ENCODE measurements at places on chromosomes 13 and 19. TPM values are rescaled to one million over a fixed set of nuclear protein-coding genes. Genes with fewer than 3 reads are reported as not detected.
A peak's percentile ranks its signal among the peaks of the same experiment; 100 is the strongest.

Gene KLK12
- not detected for total RNA-seq

Gene ZNF724
- total RNA-seq, result 5.4 TPM

Gene FPR1
- total RNA-seq, result not detected

GRCh38 chr13:110423689-110424302, 116.7 kb downstream of the COL4A2 start:
- DNase-seq, result no peak

DNA sequence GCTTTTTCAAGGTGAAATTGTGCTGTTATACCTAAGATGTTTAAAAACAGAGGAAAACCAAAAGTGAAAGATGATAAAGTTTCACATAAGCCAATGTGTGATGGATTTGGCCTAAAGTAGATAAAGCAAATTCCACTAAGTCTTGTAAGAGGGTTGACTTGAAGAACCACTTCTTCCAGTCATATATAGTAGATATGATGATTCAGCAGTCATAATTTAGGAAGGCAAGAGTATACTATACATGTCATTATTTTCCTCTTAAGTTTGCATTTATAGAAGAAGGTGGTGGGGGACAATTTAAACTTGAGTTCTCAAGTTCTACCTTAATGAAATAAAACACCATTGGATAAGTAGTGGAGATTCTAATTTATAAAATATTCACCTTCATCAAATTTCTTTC, 37.3 kb downstream of the PHF11 start:
- DNase-seq, result no peak

DNA sequence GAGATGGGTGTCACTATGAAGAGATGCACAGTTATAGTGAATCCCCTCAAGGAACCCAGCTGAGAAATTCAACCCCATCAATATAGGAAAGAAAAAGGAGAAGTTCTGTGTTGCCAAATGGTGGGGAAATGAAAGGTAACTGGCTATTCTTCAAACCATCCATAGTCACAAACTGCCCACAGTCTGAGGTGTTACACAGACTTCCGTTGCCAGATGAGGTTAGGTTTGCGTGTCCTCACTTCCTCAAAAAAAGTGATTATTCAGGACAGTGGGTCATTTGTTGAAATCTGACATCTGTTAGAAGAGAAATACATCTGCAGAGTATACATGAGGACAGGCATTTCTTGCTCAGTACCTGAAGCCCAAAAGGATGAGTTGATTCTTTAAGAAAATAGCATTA, 9.0 kb downstream of the SIGLEC5 start:
- DNase-seq, result no peak

GRCh38 chr19:1847348-1847683, 967 bp downstream of the REXO1 start:
- DNase-seq, result no peak

- no peak for DNase-seq
These were observed 202.4 kb upstream of the EDNRB start for GRCh38 chr13:78121001-78121400.

DNA sequence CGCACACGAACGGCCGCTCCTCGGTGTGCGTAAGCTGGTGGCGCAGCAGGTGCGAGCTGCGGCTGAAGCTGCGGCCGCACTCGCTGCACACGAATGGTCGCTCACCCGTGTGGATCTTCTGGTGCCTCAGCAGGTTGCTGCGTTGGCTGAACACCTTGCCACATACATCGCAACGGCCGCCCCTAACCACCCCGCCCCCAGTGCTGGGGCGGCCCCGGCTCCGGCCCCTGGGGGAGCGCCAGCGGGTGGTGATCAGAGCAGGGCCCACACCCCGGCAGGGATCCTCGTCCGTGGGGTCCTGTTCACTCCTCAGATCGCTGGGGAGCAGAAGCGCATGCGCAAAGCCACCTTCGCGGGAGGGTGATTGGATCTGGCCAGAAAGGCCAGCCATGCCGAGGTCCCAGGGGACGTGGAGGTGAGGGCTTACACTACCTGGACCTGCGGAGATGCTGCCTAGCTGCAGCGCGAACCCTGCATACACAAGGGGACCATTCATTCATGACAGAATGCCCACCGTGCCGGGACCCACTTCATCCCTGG, 4.7 kb upstream of the UBE2M start:
- peak; percentile 21 for DNase-seq

Measured in cardiac muscle cell (in vitro differentiated cells and primary cell).